ENCODE measurements at places on chromosomes 5 and 9.
A peak's percentile ranks its signal among the peaks of the same experiment; 100 is the strongest.

DNA sequence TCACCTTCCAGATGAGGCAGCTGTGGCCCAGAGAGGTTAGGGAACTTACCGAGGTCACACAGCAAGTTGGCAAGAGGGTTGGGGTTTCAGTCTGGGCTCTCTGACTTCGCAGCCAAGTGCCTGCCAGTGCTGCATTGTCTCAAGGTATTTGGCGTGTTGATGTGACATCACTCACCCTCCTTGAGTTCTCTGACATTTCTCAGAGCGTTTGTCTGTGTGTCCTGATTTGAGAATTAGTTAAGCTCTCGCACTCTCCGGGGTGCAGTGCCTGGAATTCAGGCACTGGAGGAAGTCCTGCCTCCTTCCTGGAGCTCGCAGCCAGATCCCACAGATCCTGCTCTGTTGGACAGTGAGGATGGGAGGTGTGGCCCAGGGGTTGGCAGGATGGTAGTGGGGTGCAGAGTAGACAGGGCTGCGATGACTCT is 25.7 kb downstream of the WWC1 start:
- no peak for DNase-seq

DNA sequence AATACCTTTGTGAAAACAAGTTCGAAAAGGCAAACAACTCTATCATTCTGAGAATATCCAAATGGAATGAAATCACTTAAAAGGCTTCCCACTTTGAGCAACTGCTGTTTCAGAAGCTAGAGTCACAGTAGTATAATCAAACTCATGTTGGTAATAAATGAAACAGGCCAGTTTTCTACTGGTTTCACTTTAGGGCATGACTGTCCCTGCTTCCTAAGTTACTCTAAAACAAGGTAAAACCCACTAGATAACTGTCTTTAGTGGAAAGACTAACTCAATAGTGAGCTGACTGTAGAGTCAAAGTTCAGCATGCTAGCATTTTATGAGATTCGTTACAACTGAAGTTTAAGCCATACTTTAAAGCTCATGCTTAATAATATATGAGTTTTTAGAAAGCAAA is 6.0 kb downstream of the CDC26 start:
- no peak for DNase-seq

DNA sequence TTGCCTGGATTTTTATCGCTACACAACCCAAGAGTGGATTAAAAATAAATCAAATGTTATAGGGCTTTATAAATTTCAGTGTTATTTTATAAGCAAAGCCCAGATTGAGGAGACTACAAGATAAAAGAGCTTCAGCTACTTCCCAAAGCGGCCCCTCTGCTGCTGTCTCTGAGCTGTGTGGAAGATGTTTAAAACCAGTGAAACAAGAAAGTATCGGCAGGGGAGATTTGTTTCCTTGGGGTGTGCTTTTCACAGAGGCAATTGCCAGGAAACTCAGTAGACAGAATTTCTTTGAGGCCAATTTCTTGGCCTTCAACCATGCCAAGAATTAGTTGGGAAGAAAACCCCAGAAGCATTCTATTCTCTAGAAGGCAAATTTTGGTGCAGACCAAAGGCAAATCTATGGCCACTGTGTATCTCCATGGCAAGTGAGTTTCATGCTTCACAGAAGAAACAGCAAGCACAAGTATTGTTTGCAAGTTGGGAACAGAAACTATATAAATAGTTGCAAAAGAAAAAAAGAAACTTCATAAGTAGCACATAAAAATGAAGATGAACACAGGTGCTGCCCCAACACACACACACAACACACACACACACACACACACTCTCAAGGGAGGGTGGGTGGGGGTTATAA is 197.2 kb downstream of the PARP8 start:
- DNase-seq: no peak

GRCh38 chr9:90499761-90500160 is 142.9 kb downstream of the DIRAS2 start:
- DNase-seq: no peak

GRCh38 chr5:149153751-149154610 is 12.7 kb downstream of the ABLIM3 start:
- no peak for DNase-seq

- DNase-seq: no peak
Observed at GRCh38 chr9:23621188-23621587, 204.9 kb downstream of the ELAVL2 start.

DNA sequence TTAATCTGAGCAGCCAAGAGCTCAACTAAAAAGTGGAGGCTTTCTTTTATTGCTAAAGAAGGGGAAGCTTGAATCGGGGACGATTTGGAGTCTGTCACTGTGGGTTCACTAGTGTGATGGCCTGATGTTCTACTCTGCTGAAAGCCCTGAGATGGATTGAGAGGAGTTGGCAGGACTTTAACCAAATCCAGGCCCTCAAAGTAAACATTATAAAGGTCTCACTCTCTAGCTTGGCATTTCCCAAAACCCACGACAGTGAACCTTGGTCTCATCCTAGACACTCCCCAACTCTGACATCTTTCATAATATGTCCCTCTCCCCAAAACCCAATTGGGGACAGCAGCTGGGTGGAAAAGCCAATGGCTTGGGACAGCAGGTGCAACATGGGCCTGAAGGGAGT is 32.7 kb downstream of the TMOD1 start:
- no peak for DNase-seq

GRCh38 chr5:13976867-13977830 is 32.7 kb upstream of the DNAH5 start:
- DNase-seq: peak; percentile 72

DNA sequence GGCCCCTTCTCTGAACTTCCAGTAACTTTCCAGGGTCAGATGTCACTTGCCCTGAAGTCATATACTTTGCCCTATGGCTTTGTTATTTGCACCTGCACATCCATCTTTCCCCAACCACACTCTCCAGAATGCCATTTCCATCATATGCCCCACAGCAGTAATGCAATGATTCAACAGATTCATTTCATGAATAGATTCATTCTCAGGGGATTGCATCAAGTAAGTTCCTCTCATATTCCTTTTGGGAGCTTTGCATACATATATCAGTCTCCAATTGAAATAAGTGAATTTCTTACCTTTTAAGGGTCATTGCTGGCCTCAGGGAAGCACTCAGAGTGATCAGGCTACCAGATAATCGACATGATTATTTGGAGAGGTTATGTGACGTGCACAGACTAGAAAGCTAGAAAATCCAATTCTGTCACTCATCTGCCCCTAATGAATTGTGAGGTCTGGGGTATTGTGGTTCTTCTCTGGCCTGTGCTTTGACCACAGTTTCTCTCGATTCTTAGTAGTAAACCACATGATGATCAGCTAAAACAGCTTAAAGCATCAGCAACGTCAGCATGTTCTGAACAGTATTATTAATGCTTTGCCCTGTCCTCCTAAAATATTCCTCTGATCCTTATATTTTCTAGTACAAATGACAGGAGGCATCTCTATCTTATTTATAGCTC is 179.9 kb downstream of the ATPSCKMT start:
- DNase-seq: no peak

- DNase-seq: no peak
Observed at GRCh38 chr5:176995896-176996767, 10.4 kb downstream of the UIMC1 start.

GRCh38 chr9:109639674-109640579 is 140.1 kb upstream of the PALM2AKAP2 start:
- DNase-seq: peak; percentile 33

- DNase-seq: no peak
Observed at GRCh38 chr5:109836280-109836679, 146.6 kb downstream of the MAN2A1 start.

- no peak for DNase-seq
Observed at GRCh38 chr5:1850324-1851154, 32.2 kb downstream of the IRX4 start.

GRCh38 chr5:14035859-14036503 is 91.5 kb upstream of the DNAH5 start:
- DNase-seq: peak; percentile 37

DNA sequence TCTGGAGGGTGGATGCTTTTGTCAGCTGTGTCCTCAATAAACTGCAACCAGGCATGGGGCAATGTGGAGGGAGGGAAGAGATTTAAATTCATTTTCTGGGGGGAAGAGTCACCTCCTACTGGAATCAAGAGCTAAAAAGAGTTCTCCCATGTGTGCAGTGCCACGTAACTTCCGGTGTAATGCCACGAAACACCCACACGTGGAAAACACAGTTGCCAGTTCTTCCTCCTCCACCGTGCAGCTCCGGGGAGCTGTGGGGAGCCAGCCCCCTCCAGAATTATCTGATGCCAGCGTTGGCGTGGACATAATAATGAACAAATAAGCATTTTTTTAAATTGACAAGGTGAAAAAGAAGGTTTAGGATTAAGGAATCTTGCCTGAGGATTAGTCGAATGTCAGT is 32.1 kb upstream of the MED10 start:
- DNase-seq: no peak

- no peak for DNase-seq
Observed at GRCh38 chr5:124604419-124604818, 142.0 kb downstream of the ZNF608 start.

GRCh38 chr5:4703931-4704458 is 436.1 kb upstream of the ADAMTS16 start:
- DNase-seq: no peak

DNA sequence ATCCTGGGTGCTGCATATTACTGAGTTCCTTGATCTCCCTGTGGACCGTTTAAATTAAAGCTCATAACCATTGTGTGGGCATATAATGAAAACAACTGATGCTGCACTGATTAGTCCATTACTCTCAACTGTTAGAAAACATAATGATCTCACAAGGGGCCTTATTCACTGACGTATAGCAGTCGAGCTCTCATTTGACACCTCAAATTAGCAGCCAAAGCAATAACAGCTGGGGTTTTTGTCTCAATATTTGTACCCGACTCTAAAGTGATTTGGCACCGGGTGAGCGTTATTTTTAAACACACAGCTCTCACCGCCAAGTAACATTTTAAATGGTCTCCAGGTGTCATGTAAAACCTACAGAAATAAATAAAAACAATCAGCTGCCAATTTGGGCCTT is 252.2 kb upstream of the PANK3 start:
- DNase-seq: no peak

- DNase-seq: no peak
Observed at GRCh38 chr9:14813336-14814248, 91.1 kb upstream of the CER1 start.

GRCh38 chr9:69645488-69645887 is 26.7 kb downstream of the APBA1 start:
- no peak for DNase-seq

DNA sequence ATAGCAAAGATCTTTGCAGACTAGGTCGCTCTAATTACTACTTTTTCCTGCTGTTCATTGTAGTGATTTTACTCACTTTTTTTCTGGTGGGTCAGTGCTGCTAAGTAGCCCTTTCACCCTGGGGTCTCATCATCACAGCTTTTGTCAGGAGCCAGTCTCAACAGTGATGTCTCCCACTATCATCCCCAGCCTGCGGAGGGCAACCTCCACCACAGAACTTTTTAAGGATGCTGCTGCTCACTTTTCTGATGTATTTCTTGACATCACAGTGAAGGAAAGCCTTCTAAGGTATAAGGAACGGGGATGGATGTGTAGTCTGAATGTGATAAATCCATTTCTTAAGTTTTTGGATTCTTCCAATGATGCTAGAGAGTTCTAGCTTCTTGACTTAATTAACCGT is 242.5 kb upstream of the RIOK2 start:
- no peak for DNase-seq

DNA sequence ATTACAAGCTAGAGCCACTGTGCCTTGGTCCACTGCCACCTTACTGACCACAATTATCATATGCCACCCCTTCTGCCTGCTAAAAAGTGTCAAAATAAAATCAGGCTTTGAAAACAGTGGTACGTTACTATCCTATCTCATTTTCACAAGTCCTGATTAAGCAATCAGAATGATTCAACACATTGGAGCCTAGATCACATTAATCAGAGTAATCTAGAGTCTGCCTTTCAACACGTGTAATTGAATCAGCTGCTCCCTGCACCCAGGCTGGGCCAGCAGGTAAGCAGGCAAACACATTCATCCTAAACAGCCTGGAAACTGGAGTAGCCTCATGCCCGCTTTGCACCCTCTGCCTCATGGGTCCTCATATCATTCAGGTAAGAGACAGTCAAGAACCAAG is 186.2 kb downstream of the DCP2 start:
- no peak for DNase-seq

- DNase-seq: no peak
Observed at GRCh38 chr5:170179626-170180025, 53.2 kb upstream of the C5orf58 start.

- no peak for DNase-seq
Observed at GRCh38 chr5:121239951-121240350, 611.7 kb upstream of the FTMT start.

GRCh38 chr9:121656941-121657470 is 5.6 kb downstream of the DAB2IP start:
- DNase-seq: no peak

DNA sequence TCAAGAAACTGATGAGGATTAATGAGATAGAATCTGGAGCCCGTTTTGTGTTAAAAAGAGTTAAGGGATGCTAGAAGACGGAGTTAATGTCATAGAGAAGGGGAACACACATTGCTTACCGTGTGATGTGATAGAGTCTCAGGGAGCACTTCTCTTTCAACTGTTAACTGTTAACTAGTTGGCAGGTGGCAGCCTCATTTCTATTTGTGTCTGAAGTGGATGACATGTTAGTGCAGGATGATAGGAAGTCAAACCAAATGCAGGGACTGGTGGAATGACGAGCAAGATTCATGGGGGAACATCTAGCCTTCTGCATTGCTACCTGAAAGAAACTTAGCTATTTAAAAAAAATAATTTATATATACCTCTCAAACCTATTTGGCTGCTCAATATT is 222.7 kb downstream of the MAST4 start:
- no peak for DNase-seq

DNA sequence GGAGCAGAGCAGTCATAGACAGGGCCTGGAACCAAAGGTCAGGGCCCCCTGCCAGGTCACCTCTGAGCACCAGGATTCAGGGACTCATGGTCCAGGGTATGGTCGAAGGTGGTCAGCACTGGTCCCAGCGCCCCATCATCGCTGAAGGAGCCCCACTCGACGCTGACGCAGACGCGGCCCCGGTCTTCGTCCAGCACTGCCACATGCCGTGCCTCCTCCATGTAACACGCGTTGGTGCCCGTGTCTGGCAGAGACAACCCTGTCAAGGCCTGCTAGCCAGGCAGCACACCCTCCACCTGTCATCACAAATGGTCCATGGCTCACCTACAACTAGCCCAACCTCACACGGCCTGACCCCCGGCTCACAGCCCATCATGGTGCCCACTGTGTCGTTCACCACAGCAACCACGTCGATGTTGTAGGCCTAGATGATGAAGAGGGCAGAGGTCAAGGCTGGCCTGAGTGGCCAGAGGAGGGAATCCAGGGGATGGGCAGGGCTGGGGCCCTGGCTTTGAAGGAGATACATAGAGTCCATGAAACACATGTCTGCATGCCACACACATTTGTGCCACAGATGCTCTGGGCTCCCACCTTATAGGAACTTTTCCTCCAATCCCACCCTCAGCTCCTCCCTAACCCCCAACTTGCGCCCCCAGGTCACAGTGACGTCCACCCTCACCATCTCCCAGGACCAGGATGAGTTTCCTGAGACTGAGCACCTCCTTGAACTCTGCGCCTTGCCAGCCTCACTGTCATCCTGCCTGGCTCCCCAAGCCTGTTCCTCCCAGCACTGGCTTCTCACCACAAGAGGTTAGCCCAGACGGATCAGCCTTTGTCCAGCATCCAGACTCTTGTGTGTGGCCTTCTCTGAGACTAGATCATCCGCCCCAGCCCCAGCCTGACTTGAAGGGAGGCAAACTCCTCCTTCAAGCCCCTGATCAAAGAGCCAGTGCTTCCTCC is 9.5 kb downstream of the HK3 start:
- no peak for DNase-seq
